ENCODE measurements at places on chromosomes 7 and 10. TPM values are rescaled to one million over a fixed set of nuclear protein-coding genes. Genes with fewer than 3 reads are reported as not detected.

GRCh38 chr10:27695706-27696105 is 49.9 kb downstream of the MKX start:
- no peak overlapping the region for H3K4me3 ChIP-seq
- H3K27me3 ChIP-seq: no peaks in the 10 kb centered on the region
- no peak for DNase-seq
- H3K4me1 ChIP-seq: peaks cover under 1% of the 10 kb centered on the region

The ARHGEF5 gene
- total RNA-seq: 3.7 TPM

- H3K27ac ChIP-seq: no peak overlapping the region
- H3K4me1 ChIP-seq: peaks cover 5% of the 10 kb centered on the region
- H3K27me3 ChIP-seq: no peaks in the 10 kb centered on the region
- no peak overlapping the region for H3K4me3 ChIP-seq
- no peaks in the 10 kb centered on the region for H3K36me3 ChIP-seq
These were observed 224.8 kb downstream of the ADAM12 start for GRCh38 chr10:126163506-126163905.

DNA sequence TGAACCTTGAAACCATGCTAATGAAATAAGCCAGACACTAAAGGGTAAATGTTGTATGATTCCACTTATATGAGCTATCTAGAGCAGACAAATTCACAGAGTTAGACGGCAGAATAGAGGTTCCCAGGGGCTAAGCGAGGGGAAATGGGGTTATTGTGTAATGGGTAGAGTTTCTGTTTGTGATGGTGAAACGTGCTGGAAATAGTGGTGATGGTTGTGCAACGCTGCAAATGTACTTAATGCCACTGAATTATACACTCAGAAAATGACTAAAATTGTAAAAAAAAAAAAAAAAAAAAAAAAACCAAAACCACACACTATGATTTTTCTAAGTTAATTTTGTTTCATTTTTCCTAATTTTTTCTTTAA is 30.0 kb downstream of the SFXN4 start:
- H3K27ac ChIP-seq: no peak overlapping the region
- H3K27me3 ChIP-seq: no peaks in the 10 kb centered on the region
- no peaks in the 10 kb centered on the region for H3K36me3 ChIP-seq
- no peaks in the 10 kb centered on the region for H3K4me1 ChIP-seq

DNA sequence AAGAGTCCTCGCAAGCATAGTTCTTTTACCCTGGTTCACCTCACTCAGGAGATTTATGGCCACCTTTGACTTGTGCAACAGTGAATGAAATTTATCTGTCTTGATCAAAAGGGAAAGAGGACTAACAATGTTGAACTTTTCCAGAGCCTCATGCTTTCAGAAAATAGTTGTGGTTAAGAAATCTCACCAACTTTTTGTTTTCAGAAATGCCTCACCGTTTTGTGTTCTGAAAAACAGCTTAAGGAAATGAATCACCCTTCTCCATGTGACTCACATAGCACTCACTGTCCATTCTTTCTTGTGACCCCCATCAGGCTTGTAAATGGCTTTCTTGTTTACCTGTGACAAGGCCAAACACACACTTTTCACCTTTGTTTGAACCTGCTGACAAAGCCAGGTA is 148.6 kb upstream of the FAM3C start:
- no peaks in the 10 kb centered on the region for H3K36me3 ChIP-seq
- H3K4me1 ChIP-seq: no peaks in the 10 kb centered on the region
- no peaks in the 10 kb centered on the region for H3K27me3 ChIP-seq
- H3K27ac ChIP-seq: no peak overlapping the region
- H3K4me3 ChIP-seq: no peak overlapping the region

The SEMA3C gene
- total RNA-seq: 0.54 TPM

GRCh38 chr10:98141484-98142073 is 7.1 kb downstream of the R3HCC1L start:
- no peak overlapping the region for H3K4me3 ChIP-seq
- no peaks in the 10 kb centered on the region for H3K4me1 ChIP-seq
- no peak for DNase-seq
- no peak overlapping the region for H3K27ac ChIP-seq
- H3K36me3 ChIP-seq: no peaks in the 10 kb centered on the region

DNA sequence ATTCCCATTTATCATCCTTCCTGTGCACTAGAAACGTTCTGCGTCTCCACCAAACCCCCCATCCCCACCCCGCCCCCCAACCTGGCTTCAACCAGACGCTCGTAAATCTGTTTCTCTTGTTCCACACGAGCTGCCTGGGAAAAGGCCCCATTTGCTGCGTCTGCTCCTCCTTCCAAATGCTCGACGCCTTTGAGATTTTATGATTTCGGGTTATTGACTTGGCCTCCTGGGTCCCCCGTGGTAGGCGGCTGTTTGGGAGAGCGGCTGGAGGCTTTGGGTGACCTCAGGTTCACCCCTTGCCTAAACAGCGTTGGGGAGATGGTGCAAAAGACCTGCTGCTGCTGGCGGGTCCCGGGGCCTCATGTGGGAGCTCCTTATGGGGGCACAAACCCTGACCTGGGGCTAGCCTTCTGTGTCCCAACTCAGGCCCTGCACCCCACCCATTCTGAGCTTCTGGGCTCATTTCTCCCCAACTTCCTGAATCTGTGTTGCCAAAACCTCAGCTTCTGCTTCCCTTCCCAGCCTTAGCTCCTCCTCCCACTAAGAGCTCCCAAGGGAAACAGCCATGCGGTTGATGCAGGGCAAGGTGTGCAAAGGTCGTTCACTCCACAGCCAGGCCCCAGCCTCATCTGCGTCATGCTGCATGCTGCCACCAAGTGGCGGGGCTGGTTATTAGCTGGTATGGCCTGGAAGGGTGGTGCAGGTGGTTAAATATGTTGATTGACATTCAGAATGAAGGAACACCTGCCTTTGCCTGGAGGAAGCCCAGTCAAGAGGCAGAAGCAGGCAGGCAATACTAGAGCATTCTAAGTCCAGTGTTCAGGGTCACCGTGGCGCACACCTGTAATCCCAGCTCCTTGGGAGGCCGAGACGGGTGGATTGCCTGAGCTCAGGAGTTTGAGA is 49.1 kb upstream of the ELN start:
- peak; percentile 49 for DNase-seq
- H3K27me3 ChIP-seq: no peaks in the 10 kb centered on the region
- H3K4me1 ChIP-seq: peaks cover 3% of the 10 kb centered on the region
- H3K27ac ChIP-seq: no peak overlapping the region
- H3K4me3 ChIP-seq: no peak overlapping the region
- no peaks in the 10 kb centered on the region for H3K36me3 ChIP-seq

The NKX2-3 gene
- total RNA-seq: not detected

DNA sequence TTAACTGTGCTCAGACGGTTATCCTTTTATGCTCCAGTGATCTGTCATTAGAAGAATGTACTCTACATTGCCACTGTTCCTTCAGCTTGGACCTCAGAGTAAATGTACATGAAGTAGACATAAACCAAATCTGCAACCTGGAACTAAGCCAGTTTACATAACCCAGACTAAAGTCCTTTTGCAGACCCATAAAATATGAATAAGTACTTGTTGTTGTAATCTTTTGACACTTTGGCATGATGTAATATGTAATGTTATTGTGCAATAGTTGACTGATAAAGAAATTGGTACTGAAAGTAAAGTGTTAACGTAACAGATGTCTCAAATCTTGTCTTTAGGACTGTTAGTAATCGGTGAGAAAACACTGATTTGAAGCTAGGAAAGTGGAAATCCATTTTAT is 115.8 kb upstream of the SORCS1 start:
- no peaks in the 10 kb centered on the region for H3K36me3 ChIP-seq
- H3K27ac ChIP-seq: no peak overlapping the region
- H3K4me3 ChIP-seq: no peak overlapping the region
- no peak for DNase-seq
- no peaks in the 10 kb centered on the region for H3K27me3 ChIP-seq

- H3K36me3 ChIP-seq: no peaks in the 10 kb centered on the region
- no peak overlapping the region for H3K27ac ChIP-seq
- H3K4me1 ChIP-seq: peaks cover 4% of the 10 kb centered on the region
- H3K4me3 ChIP-seq: no peak overlapping the region
- no peak for DNase-seq
- no peaks in the 10 kb centered on the region for H3K27me3 ChIP-seq
These were observed 196.2 kb downstream of the FANK1 start for GRCh38 chr10:126092366-126093215.

- H3K27ac ChIP-seq: no peak overlapping the region
- no peaks in the 10 kb centered on the region for H3K36me3 ChIP-seq
- H3K4me3 ChIP-seq: no peak overlapping the region
- H3K4me1 ChIP-seq: no peaks in the 10 kb centered on the region
- no peak for DNase-seq
These were observed 70.0 kb downstream of the CABCOCO1 start for GRCh38 chr10:61732629-61733278.

DNA sequence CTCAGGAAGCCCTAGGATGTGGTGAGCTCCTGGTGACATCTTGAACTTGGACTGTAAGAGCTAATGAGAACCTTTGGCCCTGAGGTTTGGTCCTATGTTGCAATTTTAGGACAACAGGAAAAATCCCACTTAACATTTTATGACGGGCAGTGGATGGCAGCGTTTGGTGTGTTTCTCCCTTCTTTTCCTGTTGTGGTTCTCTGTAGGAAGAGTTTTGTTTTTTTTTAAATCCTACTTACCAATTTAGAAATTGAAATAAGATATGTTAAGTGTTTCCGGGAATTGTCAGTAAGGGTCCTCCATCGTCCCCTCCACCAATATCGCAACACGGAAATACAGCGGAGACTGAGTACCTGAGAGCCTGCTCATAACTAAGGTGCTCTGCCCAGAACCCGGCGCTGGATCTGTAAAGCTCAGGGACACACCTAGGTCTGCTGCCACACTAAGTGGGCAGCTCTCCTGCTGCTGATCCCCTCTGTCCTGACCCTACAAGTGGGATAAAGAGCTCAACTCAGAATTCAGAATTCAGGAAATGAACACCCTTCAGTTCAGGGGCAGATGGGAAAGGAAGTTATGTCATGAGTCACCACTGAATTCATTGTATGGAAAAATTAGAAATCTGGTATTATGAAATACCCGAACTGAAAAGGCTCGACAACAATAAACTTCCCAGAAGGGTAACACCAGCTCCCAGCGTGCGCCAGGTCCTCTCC is 9.1 kb upstream of the PROSER2 start:
- H3K4me1 ChIP-seq: peaks cover 11% of the 10 kb centered on the region
- no peak overlapping the region for H3K4me3 ChIP-seq
- H3K27ac ChIP-seq: no peak overlapping the region
- no peaks in the 10 kb centered on the region for H3K36me3 ChIP-seq
- H3K27me3 ChIP-seq: no peaks in the 10 kb centered on the region

DNA sequence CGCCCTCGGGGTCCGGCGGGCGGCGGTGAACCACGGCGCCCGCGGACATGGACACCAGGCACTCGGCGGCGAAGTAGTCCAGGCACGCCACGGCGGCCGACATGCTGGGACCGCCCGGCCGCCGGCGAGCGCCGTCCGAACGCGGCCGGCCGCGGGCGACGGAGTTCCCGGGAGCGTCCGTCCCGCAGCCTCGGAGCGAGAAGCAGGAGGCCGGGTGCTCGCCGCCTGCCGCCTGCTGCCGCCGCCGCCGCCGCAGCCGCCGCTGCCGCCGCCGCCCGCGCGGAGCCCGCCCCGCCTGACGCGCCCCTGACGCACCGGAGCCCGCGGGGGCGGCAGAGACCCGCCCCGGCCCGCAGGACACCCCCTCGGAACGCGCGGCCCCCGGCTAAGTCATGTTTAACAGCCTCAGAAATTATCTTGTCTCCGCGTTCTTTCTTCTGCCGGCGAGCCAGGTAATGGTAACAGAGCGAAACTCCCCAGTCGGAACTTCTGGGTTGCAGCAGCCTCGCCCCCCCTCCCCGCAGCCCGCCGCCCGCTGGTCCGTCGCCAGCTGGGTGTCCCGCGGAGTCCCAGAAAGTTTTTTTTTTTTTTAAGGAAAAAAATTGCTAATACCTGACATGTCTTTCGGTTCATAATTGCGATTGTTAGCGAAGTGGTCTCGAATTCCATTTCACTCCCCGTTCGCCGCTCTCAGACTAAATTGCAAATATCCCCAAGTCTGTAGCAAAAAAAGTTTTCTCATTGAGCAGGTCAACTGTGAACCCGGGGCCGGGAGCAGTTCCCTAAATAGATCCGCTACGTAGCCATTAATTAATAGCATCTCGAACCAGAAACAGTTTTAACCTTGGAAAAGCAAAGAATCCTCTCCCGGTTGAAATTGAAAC is at the start of gene KLF14:
Gene KLF14 (minus strand): TSS at position 277 of the 884 bp plus-strand sequence. CDS start 174 bp downstream, at position 103.
- peaks cover 100% of the 10 kb centered on the region for H3K27me3 ChIP-seq
- peak; percentile 75 for DNase-seq
- H3K27ac ChIP-seq: no peak within 1 kb of the TSS
- no peaks in the 10 kb centered on the region for H3K36me3 ChIP-seq

DNA sequence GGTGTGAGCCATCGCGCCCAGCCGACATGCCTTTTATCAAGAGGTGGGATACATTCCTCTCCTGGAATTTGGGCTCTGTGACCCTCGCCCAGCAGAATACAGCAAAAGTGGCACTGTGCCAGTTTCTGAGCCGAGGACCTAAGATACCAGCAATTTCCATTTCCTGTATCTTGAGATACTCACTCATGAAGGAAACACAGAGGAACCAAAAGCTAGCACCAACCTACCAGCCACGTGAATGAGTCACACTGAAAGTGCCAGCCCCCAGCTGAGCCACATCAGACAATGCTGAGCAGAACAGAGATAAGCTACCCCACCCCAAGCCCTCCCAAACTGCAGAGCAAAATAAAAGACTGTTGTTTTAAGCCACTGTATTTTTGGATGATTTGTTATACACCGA is 56.3 kb downstream of the CACUL1 start:
- H3K4me3 ChIP-seq: no peak overlapping the region
- H3K36me3 ChIP-seq: no peaks in the 10 kb centered on the region
- no peaks in the 10 kb centered on the region for H3K27me3 ChIP-seq
- H3K27ac ChIP-seq: no peak overlapping the region
- no peak for DNase-seq

DNA sequence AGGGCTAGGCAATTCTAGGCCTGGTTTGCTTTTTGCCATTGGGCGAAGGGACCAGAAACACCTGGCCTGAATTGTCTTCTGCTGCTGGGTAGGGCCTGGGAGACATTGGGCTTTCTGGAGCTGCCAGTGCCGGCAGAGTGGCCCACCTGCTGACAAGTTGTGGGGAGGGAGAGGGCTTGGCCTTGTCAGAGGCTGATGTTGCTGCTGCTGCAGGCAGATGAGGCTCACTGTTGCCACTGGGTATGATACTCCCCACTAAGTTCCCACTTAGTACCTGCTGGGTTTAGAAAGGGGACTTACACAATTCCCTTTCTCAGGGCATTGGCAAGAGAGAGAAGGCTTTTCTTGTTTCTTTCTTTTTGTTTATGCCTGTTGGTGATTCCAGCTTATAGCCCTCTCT is 289.6 kb upstream of the NPVF start:
- no peak overlapping the region for H3K27ac ChIP-seq
- H3K27me3 ChIP-seq: no peaks in the 10 kb centered on the region
- H3K36me3 ChIP-seq: no peaks in the 10 kb centered on the region
- DNase-seq: peak; percentile 9
- no peak overlapping the region for H3K4me3 ChIP-seq

The CPA4 gene
- total RNA-seq: not detected

DNA sequence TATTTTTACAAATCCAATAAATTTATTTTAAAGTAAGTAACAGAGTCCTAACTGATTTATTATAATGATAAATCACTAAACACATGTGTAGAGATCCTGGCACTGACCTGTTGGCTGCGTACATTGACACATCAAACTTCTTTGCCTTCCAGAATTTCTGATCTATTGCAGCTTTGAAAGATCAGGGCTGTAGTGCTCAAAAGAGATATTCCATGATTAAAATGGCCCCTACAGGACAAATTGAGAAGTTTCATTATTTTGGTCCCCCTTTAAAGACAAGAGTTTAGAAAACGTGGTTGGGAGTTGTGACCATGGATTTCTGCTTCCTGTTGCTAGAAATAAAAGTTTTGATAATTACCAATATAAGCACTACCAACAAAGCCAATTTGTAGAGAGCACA is 87.7 kb upstream of the PDK4 start:
- H3K36me3 ChIP-seq: no peaks in the 10 kb centered on the region
- no peak overlapping the region for H3K27ac ChIP-seq
- H3K27me3 ChIP-seq: no peaks in the 10 kb centered on the region

Measured in neural progenitor cell (in vitro differentiated cells).